ENCODE measurements at places on chromosomes 6 and 20. TPM values are rescaled to one million over a fixed set of nuclear protein-coding genes. Genes with fewer than 3 reads are reported as not detected.

- DNase-seq, result no peak
These were observed 103.2 kb upstream of the GRIK2 start for GRCh38 chr6:101290346-101290745.

GRCh38 chr6:129183187-129183591, 300.3 kb downstream of the LAMA2 start:
- DNase-seq, result no peak

Gene PPP1R14C
- total RNA-seq, result 28.8 TPM

Gene KHDC1L
- total RNA-seq, result not detected

DNA sequence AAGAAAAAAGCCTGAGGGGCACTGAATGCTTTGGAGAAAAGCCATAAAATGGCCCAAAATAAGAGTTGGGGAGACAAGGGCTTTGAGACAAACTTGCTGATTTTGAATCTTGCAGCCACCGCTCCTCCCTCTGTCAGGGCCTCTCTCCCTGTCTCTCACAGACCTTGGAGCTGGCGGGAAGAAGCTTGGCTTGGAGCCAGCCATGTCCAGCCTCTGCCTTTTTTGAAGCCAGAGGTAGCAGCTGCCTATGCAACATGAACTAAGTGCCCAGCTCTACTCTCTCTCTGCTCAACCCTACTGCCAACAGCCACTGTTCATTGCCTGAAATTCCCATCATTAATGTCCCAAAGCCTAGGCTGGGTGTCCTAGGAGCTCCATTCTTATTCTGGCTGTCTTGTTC, 63.7 kb upstream of the CTNNBL1 start:
- no peak for DNase-seq

Gene HLA-G
- not detected for total RNA-seq

Gene XKR7
- total RNA-seq, result 8.1 TPM

Gene HEY2
- 3.2 TPM for total RNA-seq

- DNase-seq, result no peak
These were observed 952.5 kb upstream of the MAN1A1 start for GRCh38 chr6:120302041-120302440.

- no peak for DNase-seq
These were observed 99.2 kb downstream of the BCAS1 start for GRCh38 chr20:53971096-53971683.

DNA sequence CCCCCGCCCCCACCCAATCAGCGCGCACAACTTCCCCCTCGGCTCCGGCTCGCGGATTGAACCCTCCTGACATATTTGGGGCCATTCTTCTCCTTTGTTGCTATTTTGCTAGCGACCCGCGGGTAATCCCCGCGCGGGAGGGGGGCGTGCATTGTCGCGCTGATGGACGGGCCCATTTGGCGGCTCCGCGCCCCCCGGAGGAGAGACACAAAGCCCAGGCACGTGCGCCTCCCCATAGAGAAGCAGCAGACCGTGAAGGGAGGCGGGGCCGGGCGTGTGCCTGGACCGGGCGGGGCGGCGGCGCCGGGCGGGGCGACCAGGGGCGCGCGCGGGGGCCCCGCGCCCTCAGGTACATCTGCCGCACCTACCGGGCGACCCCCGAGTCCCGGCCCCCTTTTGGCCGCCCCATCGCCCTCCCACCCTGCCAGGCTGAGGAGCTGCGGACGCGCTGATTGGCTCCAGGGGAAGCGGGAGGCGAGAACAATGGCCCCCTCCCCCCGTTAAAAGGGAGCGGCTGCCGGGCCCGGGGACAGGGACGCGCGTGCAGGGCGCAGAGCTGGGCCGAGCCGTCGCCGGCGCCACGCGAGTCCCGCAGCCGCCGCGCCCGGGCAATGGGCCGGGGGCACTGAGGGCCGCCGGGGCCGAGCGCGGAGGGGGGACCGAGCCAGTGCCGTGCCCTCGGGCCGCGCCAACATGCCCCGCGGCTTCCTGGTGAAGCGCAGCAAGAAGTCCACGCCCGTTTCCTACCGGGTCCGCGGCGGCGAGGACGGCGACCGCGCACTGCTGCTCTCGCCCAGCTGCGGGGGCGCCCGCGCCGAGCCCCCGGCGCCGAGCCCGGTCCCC, at the start of gene INSM1:
Gene INSM1 (plus strand): TSS at position 530 of the 843 bp plus-strand sequence. CDS start 164 bp downstream, at position 694.
- DNase-seq, result no peak

Gene SLC25A27
- 4.6 TPM for total RNA-seq

Gene PTCRA
- total RNA-seq, result not detected

DNA sequence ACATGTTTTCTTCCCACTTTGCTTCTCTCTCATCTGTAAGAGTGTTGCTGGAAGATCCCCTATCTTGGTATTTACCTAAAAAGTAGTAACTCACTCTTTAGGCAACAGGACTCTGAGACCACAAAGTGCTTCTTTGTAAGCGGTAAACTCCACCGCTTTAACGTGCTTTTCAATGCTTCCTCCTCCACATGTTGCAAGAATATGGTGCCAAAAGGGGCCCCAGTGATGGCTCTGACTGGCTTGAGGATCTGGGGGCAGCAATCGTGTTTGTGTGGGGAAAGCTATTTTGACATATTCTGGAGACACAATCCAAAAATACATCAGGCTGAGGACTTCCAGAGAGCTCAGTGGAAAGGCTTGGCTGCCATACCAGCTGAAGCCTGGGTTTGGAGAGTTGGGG, 12.4 kb upstream of the CPNE5 start:
- no peak for DNase-seq

Gene RPS6KA2
- 0.78 TPM for total RNA-seq

Gene XRN2
- 116 TPM for total RNA-seq

Gene OR2H2
- total RNA-seq, result not detected

Data from Caki2 (cell line).